NCI-H1436 treated with DMSO at 0.1 percent for 48 hours (cell line): ENCODE measurements at places on chromosomes 1 and 21.

DNA sequence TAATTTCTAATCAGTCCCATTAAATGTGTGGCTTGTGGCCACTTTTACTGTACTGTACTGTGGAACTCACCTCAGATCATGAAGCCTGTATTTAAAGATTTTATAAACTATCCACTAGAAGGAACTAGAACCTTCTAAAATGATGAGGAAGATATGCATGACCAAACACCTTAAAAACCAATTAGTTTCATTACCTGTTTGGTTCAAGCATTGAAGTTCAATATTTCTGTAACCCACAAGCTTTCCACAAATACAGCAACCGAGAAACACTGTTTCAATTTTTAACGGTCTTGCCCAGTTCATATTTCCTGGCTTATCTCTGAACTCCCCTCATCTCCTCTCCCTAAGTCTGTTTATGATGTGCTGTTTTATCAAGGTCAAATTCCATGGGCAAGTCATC lies 264.3 kb upstream of the PLD5 start:
- no peak for DNase-seq

GRCh38 chr1:99332561-99332960 lies 68.3 kb downstream of the PLPPR4 start:
- no peak for DNase-seq

- DNase-seq = no peak
These were observed 102.0 kb downstream of the FMN2 start for GRCh38 chr1:240193679-240194078.

GRCh38 chr1:200351425-200351824 lies 58.4 kb downstream of the ZNF281 start:
- DNase-seq = no peak

DNA sequence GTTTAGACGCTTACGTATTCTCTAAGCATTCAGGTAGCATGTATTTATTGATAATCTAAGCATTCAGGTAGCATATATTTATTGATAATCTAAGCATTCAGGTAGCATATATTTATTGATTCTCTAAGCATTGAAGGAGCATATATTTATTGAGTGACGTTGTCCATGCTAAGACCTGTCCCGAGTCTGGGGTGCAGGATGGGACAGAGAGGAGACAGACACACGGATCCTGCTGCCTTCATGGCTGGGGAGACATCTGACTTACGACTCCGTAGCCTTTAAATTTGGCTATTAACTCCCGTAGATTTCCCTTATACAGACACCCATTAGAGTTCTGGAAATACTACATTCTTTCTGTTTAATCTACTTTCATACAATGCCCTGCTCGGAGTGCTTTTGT lies 982 bp downstream of the SCCPDH start:
- no peak for DNase-seq
